ENCODE measurements at places on chromosomes 2 and 18.
A peak's percentile ranks its signal among the peaks of the same experiment; 100 is the strongest.

DNA sequence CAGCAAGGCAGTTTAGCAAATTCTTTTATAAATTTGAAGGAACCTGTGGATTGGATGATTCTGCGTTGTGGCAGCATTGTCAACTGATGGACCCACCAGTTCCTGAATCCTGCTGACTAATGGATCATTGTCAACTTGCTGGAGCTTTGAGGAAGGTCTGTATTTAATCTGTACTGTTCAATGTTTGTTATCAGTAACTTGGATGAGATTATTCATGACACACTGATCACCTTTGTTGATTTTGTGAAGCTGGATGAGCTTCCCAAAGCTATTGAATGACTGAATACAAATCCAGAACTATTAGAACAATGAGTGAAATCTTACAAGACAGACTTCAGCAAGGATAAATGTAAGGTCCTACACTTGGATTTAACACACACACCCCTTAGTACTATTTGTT is 101.3 kb downstream of the AQP4 start:
- DNase-seq: no peak

DNA sequence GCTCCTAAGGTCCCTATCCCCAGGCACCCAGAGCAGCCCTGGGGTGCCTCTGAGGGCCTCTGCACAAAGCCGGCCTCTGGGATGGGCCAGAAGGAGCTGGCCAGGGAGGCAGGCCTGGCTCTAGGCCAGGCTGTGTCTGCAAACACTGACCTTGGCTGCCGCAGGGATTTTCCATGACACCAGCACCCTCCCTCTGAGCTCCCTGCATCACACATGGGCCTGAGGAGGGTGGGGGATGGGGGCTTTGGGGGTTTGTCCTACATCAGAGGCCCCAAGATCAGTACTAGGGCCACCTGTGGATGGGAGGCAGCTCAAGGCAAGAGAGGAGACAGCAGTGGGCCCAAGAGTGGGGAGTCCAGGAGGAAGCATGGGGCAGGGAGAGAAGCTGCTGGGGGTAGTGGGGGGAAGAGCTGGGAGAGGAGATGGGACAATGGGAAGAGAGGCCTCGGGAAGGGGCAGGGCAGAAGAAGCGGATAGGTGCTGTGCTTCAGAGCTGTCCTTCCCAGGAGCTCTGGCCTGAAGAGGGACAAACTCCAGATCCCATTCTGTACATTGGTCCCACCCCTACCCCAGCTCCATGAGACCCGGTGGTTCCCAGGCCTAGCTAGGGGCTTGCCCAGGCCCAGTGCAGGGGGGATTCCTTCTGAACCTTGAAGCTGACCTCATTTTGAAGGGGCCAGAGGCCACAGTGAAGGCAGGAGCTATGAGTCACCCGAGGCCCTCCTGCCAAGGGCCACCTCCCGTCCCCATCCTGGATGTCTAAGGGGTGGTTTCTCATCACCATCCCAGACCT is 28.0 kb downstream of the KCNK3 start:
- peak; percentile 69 for DNase-seq

- no peak for DNase-seq
These were observed 1.4 kb downstream of the FZD5 start for GRCh38 chr2:207768168-207768865.

GRCh38 chr18:45728336-45729010 is 4.5 kb downstream of the SLC14A1 start:
- DNase-seq: no peak

DNA sequence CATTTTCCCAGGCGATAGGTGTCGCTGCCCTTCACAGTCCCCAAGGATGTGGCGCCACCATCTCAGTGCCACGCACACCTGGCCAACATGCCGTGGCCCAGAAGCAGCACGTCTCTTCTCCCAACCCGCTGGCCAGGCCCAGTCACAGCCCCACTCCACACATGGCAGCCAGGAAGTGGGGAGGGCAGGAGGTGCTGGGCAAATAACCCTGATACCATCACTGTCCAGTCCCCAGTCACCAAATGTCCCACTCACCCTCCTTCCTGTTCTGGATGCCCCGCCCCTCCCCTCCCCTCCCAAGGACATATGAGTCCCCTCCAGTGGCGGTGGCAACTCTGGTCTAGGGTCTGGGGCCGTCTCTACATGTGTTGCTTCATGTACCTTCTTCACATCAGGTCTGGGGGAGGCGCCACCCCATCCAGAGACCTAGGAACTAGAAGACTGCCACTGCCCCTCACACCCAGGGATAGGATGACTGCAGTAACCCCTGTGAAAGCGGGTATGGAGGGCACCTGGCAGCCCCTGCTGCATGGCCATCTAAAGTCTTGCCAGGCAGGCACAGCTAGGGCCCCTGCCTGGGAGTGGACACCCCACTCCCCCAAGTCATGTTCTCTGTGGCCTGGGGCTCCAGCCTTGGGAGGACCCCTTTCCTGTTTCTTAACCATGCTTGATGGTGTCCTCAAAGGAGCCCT is 7.3 kb upstream of the CAPN10 start:
- no peak for DNase-seq

DNA sequence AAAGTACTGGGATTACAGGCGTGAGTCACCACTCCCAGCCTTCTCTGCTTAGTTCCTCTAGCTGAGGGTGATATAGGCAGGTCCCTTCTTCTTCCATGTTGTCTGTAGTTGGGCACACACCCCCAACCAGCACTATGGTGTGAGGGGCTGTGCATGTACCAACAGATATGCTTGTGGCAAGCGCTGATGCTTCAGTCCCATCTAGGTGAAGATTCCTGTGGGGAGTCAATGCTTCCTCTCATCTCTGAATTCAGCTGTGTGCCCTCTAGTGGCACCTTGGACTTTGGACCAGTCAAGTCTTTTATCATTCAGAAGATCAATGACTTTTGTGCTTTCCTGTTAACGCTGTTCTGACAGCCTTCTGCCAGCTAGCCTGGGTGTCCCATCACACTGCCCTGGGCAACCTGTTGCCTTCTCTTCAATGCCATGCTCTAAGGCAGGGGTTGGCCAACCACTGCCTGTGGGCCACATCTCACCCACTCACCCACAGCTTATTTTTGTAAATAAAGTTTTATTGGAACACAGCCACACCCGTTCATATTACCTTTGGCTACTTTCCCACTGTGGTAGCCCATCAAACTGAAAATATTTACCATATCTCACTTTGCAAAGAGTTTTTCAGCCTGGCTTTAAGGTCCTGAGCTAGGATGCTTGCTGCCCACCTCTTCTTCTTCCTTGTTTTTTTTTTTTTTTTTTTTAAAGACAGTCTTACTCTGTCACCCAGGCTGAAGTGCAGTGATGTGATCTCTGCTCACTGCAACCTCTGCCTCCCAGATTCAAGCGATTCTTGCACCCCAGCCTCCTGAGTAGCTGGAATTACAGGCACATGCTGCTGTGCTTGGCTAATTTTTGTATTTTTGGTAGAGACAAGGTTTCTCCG is 51.0 kb downstream of the NPAS2 start:
- DNase-seq: no peak

- DNase-seq: no peak
These were observed 2.7 kb downstream of the YPEL5 start for GRCh38 chr2:30149513-30149912.

DNA sequence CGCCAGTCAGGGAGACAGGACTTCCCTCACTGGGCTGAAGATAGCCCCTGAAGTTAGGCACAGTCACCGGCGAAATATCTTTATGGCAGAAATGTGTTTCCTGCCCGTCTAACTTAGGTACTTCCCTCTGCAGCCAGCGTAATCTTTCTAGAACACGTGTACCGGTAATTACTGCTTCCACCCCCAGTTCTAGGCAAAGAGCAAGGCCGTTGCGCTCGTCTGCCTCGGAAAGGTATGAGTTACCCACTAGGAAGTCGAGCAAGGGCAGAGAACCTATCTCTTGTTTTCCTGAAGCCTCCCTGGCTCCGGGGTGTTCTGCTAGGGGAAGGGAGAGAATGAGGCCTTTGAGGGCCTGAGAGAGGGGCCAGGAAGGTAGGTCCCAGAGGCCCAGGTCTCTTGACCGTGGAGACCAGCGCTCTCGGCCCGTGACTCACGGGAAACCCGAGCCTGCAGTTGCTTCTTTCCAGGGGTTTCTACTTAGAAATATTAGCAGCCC is 70.0 kb downstream of the TWSG1 start:
- DNase-seq: no peak

- DNase-seq: no peak
These were observed 83.1 kb downstream of the MBD5 start for GRCh38 chr2:148103946-148104345.

DNA sequence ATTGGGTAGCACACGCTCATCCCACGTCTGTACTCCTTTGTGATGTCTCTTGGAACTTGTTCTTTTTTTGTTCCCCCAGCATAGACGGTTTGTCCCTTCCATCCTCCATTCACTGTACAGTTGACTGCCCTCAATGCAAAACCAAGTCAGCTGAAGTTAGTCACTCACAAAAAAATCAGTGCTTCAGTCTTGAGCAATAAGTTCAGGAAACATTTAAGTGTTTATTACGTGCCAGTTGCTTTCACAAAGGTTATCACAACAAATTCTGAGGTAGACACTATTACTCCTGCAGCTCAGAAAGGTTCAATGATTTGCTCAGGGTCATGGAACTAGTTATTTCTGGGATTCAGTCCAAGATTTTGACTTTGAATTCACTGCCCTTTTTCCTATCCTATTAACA is 102.2 kb downstream of the PDE1A start:
- no peak for DNase-seq

- no peak for DNase-seq
These were observed 615.8 kb downstream of the XIRP2 start for GRCh38 chr2:167504061-167504460.

GRCh38 chr2:109117780-109118179 is 11.2 kb upstream of the SH3RF3 start:
- DNase-seq: no peak

DNA sequence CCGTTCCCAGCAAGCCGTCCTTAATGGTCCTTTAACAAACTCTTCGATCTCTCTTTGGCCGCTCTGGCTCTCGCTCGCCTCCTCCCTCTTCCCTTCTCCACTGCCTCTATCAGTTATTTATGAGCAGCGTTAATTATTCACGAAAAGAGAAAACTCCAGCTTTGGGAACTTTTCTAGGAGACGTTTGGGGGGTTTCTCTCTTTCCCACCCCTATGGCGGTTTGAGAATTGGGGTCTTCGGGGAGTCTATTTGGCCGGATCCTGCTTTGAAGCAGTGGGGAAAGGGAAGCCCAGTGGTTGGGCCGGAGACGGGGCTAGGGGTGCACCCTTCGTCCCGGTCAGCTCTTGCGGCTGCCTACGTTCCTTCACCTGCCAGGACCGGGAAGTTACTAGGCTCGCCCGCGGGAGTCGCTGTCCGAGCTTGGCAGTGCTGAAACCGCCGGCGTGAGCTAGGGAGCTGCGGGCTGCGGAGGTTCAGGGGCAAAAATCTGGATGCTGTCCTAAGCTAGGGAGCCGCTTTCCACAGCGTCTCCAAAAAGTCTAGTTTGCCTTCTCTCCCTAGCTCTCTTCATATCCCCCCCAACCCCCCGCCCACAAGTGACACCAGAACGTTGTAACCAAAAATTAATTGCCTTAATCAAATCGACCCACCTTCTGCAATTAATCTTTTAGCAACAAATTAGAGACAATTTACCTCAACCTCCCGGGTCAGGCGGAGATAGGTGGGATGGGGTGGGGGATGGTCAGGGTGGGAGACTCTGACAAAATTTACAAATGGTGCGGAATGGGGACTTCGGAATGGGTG is 8.9 kb upstream of the SKOR2 start:
- peak; percentile 30 for DNase-seq

DNA sequence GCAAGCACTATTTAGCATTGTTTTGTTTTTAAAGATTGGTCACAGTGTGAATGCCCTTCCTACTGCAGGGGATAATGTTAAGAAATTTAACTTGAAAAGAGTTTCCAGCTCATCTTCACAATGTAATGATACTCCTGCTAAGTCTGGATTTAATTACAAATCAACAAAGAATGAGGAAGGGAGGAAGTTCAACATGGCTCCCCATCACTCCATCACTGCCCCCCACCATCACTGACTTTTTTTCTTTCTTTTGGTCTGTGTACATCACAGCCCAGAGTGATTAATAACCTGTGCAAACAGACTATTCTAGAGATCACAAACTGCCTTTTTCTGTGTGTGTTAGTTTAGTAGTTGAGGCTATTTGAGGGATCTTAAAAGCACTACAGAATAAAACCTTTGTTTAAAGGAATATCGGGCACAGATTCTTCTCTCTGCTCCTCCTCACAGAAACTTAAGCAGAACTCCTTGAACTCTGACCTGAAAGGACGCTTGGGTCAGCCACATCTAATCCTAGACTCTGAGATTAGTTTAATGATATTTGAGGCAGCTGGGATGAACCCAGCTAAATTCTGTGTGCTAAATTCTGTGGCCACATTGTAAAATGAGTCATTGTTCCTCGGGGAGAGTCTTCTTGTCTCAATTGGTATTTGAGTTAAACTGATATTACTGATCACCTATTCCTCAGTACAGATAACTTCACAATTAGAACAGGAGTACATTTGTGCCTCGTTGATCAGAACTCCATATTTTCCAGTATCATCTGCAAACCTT is 47.8 kb downstream of the SATB2 start:
- no peak for DNase-seq

DNA sequence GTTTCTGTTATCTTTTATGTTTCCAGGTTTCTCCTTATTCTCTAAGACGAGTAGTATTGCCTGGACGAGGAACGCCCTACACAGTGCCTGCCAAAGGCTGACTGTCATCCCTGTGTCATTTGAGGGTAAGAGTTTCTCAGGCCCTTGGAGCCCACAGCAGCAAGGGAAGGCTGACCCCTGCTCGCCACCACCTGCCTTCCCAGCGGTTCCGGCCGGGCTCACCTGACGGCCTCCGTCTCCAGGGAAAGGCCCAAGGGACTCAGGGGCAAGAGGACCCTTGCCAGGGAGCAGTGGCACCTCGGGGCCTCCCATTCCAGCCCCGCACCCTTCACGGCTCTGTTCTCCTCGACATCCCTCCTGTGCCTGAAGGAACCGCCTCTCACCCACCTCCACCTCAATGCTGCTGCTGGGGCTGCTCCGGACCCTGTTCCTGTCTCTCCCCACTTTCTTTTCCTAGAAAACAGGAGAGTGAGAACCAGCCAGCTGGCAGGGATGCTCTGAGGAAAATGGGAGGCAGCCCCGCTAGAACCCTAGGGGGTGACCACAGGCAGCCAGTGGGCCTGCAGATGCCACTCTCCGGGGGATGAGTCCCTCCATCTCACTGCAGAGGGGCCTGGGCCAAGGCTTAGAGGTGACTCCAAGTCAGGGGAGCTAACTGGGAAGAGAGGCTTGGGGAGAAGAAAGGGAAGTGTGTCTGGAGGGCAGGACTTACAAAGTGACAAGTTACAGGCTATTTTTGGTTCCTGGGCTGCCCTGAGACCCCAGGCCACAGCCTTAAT is 1.9 kb downstream of the LIMS2 start:
- DNase-seq: no peak

DNA sequence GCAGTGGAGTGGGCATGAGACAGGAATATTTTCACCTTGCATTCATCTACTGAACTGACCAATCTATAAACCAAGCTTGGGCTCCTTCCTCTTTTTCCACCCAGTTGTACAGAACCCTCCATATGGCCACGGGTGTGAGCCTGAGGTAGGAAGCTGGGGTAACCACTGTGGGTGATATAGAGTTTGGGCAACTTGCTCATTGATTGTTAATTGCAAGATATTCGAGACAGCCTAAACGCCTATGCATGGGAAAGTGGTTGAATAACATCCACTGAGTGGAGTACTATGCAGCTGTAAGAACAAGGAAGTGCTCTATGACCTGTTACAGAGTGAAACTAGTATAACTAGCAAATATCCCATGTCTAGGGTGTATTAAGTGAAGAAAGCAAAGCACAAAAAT is 7.3 kb upstream of the VAPA start:
- DNase-seq: no peak

GRCh38 chr2:10964052-10964790 is 52.5 kb downstream of the KCNF1 start:
- no peak for DNase-seq

GRCh38 chr2:222976521-222977061 is 75.4 kb upstream of the KCNE4 start:
- DNase-seq: no peak

- DNase-seq: no peak
These were observed 24.9 kb upstream of the CPS1 start for GRCh38 chr2:210531482-210531881.
